ENCODE measurements at places on chromosomes 5 and 9.

DNA sequence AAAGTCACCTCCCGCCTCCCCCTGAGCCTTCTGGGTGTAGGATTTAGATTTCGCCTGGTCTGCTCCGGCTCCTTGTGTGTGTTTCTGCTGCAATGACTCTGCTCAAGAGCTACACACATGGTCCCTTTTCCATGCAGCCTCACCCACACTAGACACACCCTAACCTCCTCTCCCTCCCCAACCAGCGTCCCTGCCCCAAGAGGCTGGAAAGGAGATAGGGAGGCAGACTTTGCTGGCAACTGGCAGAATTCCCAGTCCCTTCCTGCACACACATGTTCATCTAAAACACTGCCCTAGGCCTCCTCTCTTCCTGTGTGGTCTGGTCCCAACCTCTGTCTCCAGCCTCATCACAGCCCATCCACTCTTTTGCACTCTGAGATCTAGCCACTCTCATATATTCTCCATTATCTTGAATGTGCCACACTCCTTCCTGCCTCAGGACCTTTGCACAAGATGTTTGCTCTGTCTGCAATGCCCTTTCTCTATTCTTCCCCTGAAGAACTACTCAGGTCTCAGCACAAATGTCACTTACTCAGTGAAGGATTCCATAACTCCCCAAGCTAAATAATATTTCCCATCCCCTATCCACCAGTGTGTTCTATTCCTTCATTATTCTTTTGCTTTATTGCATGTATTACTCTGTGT is 253.8 kb downstream of the CDK5RAP2 start:
- no peak for DNase-seq

DNA sequence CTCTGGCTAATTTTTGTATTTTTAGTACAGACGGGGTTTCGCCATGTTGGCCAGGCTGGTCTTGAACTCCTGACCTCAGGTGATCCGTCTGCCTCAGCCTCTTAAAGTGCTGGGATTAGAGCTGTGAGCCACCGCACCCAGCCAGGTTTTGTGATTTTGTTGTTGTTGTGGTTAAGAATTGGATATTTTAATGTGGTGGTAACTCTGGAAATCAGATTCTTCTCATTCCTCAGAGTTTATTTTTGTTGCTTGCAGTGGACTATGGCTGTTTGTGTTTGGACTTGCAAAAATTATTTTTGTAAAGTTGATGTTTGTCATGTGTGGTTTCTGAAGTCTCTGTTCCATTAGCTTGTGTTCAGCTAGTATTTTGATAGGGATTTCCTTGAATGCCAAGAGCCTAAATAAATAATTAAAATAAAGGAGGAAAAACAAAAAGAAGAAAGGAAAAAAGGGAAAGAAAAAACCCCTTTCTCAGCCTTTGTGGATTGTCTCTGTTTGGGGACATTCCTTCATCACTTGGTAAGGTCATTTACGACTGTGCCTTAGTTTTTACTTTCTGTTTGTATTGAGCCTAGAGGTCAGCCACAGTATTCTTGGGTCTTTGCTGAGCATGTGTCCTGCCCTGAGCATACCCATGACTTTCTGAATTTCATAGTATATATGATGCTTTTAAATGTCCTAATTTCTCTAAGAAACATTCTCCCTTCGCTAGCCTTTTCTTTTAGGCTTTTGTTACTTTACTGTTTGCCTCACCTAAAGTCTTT is 37.3 kb downstream of the PBX3 start:
- no peak for DNase-seq

DNA sequence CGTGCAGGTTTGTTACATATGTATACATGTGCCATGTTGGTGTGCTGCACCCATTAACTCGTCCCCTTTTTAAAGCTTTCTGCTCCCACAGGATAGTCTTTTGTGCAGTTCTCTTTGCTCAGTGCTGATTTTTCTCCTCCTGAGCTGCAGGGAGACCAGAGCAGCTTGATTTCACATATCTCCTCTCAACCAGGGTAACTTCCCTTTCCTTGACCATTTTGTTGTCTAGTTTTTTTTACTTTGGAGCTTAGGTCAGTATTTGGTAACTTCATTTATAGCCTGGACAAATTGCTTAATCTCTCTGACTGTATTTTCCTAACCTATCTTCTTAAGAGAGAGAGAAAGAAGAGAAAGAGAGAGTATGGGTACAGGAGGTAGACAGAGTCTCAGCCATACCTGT is 137.1 kb upstream of the ZNF366 start:
- no peak for DNase-seq

DNA sequence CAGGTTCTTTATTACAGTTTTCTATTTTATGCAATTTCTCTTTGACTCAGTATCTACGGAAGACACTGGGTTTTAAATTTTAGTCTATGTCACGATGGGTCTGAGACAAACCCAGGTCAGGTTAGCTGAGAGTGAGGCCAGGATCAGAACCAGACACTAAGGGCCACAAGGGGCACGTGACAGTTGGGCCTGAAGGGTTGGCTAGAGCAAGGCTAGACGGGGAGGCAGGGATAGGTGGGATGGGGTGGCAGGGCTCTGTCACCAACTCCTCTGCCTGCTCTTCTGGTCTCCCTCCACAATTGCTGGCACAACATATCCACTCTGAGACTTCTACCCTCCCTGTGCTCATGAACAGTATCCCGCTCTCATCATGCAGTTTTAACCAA is 76.4 kb downstream of the MED27 start:
- no peak for DNase-seq

DNA sequence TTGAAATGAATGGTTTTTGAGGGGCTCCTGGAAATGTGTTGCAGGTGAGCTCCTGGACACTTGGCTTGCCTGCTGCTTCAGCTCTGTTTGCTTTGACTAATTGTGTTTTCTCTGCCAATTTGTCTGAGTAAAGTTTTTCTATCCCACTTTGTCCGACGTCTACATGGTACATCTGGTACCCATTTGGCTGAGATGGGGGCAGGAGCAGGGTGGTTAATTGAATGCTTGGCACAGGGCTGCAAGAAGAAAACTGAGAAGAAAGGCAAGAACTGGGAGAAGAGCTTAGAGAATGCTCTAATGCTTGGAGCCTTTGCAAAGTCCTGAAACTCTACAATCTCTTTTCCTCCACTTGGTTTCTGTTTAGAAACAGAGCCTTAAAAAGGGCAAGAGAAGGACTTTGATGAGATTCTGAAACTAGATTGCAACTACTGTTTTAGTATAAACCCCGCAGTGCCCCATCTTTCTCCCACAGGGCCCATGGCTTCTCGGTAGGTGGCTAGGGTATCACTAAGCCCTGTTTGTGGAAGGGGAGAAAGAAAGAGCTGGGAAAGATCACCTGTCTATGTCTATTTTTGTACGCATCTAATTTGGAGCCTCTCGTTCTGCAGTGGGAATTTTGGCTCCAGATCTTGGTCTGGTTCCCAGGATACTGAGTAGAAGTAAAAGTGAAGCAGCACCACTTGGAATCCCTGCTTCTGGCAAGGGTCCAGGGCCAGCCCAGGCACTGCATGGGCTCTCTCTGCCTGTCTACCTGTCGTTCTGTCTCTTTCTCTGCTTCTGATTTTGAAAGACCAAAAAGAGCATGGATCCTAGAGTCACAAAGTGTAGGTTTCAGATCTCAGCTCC is 214.4 kb downstream of the SEMA6A start:
- DNase-seq = no peak

GRCh38 chr9:105921057-105921726 is 226.9 kb downstream of the TMEM38B start:
- no peak for DNase-seq

DNA sequence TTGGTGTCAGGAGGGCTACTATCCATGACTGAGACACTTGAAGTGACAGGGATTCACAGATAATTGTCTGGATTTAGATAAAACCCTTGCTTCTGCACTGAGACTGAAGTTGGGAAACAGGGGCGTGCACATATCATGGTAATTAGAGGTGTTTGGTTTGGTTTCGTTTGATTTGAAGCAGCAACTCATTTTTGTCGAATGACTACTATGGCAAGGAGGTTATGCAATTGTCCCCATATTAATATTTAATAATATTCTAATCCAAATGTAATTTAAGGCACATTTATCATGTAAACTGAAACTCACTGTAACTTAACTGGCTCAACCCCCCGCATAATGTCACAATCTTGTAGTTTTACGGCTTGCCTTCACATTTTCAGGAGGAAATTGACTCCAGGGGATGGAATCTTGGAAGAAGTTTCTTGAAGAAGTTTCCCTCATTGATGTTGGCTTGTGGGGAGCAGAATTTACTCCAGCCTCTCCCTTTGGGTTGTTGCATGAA is 12.5 kb downstream of the ZNF366 start:
- DNase-seq = no peak

- DNase-seq = peak; percentile 54
Observed at GRCh38 chr5:65562731-65563701, at the start of the genes CENPK and PPWD1. Gene CENPK (minus strand): TSS chr5:65563168. CDS start chr5:65554907, 8,261 bp downstream. Gene PPWD1 (plus strand): TSS chr5:65563296. CDS start chr5:65563311, 15 bp downstream.

DNA sequence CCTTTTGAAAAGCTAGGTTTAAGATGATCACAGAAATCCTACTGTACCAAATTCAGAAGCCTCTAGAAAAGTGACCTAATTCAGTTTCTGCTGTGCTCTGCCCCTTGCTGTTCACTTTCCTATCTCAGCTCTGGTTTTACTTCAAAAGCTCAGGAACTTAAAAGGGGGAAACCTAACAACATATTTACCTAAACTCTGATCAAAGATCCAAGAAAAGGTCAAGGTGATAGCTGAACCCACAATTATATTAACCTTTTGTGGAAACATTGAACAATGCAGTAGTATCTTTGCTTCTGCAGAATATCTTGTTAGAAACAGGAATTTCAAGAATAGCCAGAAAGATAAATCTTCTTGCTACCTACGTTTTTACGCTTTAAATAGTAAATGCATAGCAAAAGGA is 568.5 kb downstream of the PDE4D start:
- no peak for DNase-seq

DNA sequence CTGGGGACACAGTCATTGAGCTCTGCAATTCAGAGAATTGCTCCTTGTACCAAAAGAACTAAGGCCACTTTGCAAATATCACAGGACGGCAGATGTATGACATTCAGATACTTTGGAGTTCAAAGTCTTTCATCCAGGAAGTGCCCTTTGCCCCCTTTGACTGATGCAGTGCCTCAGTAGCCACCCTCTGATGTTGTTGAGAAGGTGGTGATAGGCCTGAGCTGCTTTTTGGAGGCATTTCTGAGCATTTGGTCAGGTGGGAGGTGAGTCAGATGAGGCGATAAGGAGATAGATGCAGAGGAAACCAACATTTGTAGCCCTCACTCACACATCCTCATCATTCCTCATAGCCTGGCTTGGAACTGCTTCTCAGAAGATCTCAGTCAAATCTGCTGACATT is 63.4 kb downstream of the ANGPTL2 start:
- no peak for DNase-seq

DNA sequence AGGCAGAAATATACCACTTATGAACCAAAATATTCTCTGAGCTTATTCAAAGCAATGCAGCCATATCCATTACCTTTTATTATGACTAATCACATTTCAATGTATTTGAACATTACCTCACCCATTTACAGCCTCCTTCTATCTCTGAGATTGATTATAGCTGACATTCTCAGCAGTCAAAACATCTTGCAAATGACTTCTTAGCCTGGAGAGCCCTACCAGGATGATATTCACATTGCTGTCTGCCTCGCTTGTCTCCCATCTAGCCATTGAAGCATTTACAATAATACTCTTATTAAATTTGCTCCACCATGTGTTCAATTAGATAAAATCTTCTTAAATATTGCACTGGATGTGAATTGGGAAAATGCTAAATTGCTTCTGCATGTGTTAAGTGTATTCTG is 1879.9 kb upstream of the ACO1 start:
- DNase-seq = no peak

DNA sequence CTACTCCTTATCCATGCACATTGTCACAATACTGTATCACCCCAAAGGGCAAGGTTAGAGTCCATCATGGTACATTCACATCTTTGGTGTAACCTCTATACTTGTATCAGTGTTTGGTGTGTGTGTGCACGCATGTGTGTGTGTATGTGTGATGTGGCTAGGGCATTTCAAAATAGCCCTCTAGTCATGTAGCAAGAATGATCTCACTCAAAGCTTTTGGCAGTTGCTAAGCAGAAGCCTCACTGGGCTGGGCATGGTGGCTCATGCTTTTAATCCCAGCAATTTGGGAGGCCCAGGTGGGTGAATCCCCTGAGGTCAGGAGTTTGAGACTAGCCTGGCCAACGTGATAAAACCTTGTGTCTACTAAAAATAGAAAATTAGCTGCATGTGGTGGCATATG is 245.3 kb downstream of the ADGRV1 start:
- DNase-seq = no peak

GRCh38 chr9:75669721-75670120 is 220.8 kb upstream of the PCSK5 start:
- no peak for DNase-seq

GRCh38 chr9:111474385-111474784 is 9.8 kb downstream of the ECPAS start:
- DNase-seq = no peak

GRCh38 chr5:38639377-38640358 is 83.2 kb upstream of the LIFR start:
- DNase-seq = no peak

GRCh38 chr5:1404062-1404461 is 41.2 kb downstream of the SLC6A3 start:
- DNase-seq = no peak

DNA sequence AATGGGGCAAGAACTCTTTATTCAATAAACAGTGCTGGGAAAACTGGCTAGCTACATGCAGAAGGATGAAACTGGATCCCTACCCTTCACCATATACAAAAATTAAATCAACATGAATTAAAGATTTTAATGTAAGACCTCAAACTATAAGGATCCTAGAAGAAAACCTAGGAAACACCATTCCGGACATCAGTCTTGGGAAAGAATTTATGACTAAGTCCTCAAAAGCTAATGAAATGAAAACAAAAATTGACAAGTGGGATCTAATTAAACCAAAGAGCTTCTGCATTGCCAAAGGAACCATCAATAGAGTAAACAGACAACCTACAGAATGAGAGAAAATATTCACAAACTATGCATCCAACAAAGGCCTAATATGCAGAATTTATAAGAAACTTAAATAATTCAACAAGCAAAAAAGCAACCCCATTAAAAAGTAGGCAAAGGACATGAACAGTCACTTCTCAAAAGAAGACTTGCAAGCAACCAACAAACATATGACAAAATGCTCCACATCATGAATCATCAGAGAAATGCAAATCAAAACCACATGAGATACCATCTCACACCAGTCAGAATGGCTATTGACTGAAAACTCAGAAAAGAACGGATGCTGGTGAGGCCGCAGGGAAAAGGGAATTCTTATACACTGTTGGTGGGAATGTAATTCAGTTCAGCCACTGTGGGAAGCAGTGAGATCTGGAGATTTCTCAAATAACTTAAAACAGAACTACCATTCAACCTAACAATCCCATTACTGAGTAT is 104.3 kb upstream of the MAP3K1 start:
- DNase-seq = peak; percentile 53

GRCh38 chr9:137128862-137129455 is 10.0 kb upstream of the GRIN1 start:
- no peak for DNase-seq

DNA sequence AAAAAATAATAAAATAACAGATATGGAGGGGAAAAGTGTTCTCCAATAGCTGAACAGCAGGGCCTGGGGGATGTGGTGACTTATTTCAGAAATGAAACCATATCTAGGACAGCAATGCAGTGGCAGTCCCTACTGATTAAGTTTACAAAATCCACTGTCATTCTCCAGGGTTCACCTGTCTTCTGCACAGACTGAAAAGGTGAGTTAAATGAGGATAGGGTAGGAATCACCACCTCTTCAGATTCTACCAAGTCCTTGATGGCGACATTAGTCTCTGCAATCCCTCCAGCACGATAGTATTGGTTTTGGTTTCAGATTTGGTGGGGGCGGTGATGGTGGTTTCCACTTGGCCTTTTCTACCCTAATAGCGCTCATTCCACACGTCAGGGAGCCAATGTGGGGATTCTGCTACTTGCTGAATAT is 32.3 kb upstream of the NPM1 start:
- DNase-seq = no peak

Measured in AG04449 (cell line).